GM06990 (cell line): ENCODE measurements at places on chromosomes 16 and 17.
A peak's percentile ranks its signal among the peaks of the same experiment; 100 is the strongest.

- DNase-seq: no peak
Observed at GRCh38 chr16:22326771-22327445, 29.7 kb downstream of the POLR3E start.

DNA sequence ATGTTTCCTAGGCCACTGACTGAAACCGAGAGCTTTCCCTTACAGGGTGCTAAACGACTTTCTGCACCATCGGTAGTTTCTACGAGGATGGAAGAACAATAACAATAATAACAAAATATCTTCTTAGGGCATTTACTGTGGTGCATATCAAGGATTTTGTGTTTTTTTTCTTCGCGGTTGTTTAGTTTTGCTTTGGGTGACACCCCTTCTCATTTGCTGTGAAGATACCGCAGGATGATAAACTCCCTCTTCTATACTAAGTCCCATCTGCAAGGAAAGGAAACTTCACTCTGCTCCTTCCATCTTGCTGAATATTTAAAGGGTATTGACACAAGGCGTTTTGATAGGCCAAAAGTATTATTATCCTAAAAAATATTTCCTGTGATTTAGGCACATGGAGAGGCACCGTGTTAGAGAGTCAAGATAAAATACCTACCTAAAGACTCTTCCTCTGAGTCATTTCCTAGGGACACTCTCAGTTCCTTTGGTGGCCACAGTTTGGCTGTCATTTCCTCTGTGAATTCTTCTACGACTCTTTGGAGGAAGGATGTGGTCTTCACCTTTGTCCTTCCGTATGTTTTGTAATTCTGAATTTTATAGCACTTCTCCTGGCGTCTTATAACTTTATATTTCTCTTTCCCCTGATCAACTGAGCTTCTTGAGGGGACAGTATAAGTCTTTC, 318.8 kb downstream of the CDH13 start:
- DNase-seq: no peak

- no peak for DNase-seq
Observed at GRCh38 chr17:57727630-57728175, 17.4 kb downstream of the CCDC182 start.

- DNase-seq: no peak
Observed at GRCh38 chr16:50553182-50553710, 5.0 kb downstream of the NKD1 start.

- no peak for DNase-seq
Observed at GRCh38 chr16:23508589-23509440, 1.5 kb downstream of the GGA2 start.

DNA sequence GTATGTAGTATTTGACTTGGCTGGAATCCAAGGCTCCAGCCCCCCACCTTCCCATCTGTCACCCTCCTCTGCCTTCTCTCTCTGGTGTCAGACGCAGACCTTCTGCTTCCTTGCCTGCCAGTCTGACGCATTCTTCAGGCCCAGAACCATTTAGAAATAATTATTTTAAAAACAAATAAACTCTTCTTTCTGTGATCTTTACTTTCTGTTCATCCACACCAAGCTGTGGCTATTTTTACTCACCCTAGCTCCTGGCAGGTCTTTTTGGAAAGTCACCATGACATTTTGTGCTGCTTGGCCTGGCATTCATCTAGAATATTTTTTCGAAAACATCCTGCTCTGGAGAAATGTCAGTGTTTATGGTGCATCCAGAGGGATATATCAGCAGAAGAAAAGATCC, 330.7 kb upstream of the ASIC2 start:
- no peak for DNase-seq

DNA sequence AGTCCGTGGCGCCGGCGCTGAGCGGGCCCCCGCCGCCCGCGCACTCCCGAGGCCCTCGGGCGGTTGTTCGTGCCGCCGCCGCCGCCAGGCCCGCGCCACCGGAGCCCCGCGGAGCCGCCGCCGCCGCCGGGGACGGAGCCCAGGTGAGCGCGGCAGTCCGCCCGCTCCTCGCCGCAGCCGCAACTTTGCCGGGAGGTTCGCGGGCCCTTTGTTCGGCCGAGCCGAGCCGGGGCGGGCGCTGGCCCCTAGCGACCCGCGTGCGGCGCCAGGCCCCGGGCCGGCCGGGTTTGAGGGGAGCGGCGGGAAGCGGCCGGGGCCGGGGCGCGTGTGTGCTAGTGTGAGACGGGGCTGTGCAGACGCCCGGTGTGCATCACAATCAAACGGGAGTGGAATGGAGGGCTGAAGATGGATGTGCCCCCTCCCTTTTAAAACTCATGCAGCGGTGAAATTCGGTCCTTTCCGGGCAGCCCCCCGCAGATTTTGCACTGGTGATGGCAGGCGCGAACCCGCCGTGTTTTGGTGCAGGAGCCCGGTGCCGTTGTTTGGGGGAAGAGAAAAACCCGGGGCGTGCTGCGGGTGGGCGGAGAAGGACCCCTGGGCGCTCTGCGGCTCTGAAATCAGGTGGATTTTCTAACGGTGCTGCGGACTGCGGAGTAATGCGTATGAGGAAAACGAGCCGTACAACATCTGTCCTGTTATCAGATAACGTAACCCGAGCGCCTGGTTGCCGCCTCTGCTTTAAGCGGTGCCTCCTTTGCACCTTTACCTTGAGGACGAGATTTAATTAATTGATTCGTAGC, 823 bp downstream of the TNRC6C start:
- DNase-seq: peak; percentile 28

- DNase-seq: no peak
Observed at GRCh38 chr16:69595127-69596036, 29.6 kb downstream of the NFAT5 start.

- no peak for DNase-seq
Observed at GRCh38 chr16:7921345-7921744, 588.7 kb downstream of the RBFOX1 start.
